ENCODE measurements at places on chromosomes 12 and 14.

DNA sequence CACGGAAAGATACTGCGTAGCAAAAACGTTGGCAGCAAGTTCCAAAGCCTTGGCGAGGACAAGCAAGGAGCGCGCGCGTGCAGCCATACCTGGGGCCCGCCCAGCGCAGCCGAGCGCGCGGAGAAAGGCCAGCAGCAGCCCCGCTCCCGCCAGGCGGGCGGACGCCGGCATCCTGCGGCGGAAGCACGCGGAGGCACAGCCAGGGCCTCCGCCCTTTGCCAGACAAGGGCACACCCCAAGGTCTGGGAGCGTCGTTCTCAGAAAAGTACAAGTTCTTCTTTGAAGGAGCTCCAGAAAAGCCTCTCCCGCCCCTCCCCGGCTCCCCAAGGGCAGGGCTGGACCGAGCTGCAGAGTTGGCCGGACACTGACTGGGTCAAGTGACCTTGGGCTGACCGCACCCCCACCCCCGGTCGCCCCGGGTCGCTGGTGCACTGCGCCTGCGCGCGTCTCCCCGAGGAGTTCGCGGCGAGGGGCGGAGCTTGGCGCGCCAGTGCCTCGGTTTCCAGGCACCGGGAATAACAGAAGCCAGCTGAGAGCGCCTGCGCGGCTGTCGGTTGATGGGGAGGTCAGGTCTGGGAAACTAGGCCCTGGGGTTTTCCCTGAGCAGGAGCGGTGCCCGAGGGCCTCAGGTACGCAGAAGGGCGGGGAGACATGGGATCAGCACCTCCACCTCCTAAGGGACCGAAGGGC lies at the start of gene ZC2HC1C:
Gene ZC2HC1C, plus strand, starts transcription at position 521 of the 690 bp plus-strand sequence. CDS start 933 bp downstream, outside the sequence.
- peak; percentile 13 for DNase-seq

DNA sequence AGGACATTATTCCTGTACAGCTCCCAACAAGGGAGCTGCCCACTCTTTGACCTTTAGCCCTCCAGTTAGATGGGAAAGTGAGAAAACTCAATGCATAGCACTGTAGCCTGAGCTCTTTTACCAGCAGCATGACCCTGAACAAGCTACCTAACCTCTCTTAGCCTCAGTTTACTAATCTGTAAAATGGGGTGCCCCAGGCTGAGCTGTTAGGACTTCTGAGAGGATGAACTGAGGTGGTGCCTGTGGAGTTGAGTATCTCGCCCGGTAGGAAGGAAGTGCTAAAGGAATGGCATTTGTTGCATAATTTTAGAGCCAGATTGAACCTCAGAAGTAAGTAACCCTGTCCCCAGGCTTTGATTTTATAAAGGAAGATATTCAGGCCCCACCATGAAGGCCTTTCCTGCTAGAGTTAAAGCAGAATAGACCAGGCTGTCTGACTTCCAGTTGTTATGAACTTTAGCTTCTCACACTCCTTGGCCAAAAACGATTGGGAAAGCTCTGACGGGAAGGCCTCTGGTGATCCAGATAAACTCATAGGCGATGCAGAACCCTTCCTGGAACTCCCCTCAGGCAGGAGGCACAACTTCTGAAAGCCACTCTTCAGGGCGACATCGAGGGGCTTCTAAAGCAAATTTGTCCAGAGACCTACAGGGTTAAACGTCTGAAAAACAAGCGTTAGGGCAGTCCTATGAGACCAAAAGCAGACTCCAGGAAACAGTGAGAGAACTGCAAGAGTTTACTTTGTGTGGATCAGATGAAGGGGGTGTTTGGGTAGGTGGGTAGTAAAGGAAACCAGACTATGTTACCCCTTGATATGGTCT lies 2.5 kb upstream of the SERPINA10 start:
- no peak for DNase-seq

DNA sequence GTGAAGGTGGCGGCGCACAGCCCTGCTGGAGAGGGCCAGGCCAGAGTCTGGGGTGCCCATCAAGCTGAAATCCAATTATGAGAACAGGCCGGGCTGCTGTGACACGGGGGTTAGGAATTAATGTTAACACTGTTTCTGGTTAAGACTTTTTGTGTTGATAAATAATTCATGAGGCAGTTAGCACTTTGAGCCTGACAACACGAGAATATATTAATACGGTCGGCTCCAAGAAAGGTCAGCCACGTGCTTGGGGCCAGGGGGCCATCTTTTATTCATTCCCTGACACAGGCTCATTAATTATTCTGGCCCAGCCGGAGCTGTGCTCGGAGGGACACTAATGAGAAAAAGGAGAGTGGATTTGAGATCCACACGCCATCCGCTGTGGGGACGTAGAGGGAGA lies 45.1 kb downstream of the FBRSL1 start:
- no peak for DNase-seq

DNA sequence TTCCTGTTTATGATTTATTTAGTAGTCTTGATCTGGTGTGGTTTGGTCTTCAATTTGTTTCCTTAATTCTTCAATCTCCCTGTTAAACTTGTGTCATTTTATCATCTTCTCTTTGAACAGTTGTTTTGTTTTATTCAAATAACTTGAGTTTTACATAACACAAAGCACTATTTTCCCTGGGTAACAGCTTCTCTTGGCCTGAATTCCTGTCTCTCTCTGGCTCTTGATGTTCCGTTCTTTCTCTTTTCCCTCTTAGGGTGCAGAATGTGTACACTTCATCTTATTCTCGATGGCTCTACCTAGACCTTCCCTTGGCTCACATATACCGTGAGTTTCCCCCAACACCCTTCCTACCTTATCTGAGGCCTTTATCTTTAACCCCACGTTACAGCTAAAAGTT lies 36.8 kb upstream of the VPS33A start:
- no peak for DNase-seq

GRCh38 chr12:70982991-70983390 lies 62.5 kb upstream of the PTPRR start:
- DNase-seq: no peak

All from effector memory CD8-positive, alpha-beta T cell (primary cell).